Stimulated activated CD4-positive, alpha-beta T cell treated with anti-CD3 and anti-CD28 coated beads, Interleukin-2, amount 100 ng/mL, for 4 hours (primary cell): ENCODE measurements at places on chromosomes 3 and 15.

DNA sequence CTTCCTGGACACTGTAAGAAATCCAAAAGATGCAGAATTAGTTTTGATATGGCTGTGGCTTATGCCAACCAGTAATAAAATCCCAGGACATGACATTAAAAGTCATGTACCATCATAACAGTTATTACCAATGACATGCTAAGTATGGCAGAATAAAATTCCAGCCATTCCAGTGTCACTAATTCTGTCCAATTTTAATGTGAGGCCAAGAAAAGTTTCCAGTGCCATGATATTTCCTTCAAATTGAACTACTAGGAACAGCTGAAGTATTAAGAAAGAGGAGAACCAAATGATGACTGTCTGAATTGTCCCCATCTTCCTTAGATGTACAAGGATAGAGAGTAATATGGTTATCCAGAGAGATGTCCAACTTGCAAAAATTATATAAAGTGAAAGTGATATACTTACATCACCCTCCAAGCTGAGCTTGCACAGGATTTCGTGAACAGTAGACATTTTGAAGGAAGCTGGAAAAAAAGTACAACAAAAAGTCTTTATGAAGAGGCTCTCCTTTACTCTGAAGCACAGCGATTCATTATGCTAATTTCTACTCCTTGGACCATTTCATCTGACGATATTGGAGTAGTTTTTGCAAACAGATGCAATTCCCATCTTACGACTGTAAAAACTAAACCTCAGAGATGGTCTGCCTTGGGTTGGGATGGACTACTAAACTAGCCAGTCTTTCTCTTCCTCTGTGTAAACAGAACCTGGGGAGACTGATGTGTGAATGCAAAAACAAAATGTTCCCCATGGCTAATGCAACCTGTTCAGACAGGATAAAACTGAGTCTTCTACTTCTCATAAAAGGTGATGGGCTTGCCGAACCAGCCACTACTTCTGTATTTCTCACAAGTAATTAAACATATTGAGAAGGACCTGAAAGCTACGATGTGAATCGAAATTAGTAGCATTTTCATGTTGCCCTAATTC lies 11.9 kb downstream of the ANXA2 start:
- no peak for DNase-seq

- DNase-seq: no peak
These were observed 145.1 kb downstream of the SEMA6D start for GRCh38 chr15:47862402-47862801.

GRCh38 chr15:55088207-55088606 lies 108.5 kb downstream of the RSL24D1 start:
- DNase-seq: no peak

DNA sequence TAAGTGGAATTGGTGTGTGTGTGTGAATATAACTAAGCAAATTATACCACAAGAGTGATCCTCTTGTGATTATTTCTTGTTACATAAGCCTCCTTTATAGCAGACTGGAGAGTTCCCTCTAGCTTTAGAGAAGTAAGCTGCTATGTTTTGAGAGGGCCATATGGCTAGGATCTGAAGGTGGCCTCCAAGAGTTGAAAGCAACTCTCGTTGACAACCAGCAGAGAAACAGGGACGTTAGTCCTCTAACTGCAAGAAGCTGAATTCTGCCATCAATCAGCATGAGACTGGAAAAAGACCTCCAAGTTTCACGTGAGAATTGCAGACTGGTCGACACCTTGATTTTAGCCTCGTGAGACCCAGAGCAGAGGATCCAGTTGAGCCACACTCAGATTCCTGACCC lies 278.5 kb upstream of the ZNF717 start:
- no peak for DNase-seq

DNA sequence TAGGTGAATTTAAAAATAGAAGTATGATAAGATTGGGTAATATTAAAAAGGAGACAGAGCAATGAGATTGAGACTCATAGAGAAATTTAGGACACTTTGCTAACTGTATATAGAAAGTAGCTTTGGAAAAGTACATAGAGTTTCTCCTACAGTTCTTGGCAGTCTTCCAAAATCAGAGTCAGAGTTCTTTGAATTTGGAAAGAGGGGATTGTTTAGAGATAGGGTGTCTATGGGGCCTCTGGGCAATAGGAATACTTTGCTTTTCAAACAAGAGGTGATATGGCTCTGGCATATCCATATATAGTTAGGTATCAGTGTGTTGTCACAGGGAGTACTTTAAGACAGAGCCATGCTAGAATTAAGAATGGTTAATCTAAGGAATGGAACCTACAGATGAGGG lies 477.1 kb upstream of the KCNMB2 start:
- no peak for DNase-seq

- no peak for DNase-seq
These were observed 2.1 kb downstream of the TRA2B start for GRCh38 chr3:185935465-185936272.

DNA sequence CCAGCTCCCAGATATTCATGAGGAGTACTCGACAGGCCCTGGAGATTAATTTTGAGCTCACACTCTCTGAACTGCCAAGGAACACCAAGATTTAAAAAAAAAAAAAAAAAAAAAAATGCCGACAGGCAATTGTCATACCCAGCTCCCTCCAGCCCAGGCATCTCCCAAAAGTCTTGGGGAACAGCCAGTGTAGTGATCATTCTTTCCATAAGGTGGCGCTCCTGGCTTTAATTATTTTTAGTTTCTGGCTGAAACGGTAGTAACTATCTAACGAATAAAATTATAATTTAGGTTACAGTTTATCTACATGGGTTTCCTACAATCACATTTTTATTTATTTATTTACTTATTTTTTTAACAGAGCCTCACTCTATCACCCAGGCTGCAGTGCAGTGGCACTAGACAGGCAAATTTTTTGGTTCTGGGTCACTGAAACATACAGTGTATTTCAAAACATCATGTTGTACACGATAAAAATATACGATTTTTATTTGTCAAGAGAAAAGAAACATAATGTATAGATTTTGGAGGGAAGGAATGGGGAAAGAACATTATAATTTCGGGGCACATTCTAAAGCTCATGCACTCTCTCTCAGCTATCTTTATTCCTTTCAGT lies 157.3 kb downstream of the ADAMTS9 start:
- DNase-seq: no peak

DNA sequence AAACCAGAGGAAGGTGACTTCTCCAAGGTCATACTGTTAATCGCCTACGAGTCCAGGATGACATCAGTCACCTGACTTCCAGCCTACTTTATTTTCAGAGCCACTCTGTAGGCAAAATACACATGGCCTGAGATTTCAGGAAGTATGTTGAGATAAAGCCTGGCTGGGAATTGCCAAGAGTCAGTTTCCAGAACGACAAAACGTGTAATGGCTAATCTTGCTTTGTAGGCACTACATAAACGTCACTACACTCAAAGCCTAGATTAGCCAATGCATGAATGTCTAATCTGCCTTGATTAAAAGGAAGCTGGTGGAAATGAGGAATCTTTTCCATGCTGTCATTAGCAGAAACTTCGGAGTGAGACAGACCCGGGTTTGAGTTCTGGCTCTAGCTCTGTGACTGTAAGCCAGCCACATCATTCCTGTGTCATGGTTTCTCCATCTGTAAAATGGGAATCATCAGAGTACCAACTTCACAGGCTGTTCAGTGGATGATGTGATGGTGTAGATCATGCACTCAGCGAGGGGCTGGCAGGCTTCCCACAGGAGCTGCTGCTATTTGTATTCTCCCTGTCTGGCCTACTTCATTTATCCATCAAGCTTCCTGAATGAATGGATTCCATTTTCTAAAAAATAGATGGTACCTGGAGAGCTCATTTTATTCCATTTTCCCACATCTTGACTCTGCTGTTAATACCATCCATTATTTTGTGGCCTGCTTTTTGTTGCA lies 241.9 kb downstream of the XXYLT1 start:
- DNase-seq: no peak

GRCh38 chr3:189688262-189688661 lies 57.1 kb downstream of the TP63 start:
- no peak for DNase-seq

- no peak for DNase-seq
These were observed 57.0 kb upstream of the MCTP2 start for GRCh38 chr15:94174399-94174802.

GRCh38 chr3:41198526-41198925 lies 779 bp upstream of the CTNNB1 start:
- DNase-seq: no peak

DNA sequence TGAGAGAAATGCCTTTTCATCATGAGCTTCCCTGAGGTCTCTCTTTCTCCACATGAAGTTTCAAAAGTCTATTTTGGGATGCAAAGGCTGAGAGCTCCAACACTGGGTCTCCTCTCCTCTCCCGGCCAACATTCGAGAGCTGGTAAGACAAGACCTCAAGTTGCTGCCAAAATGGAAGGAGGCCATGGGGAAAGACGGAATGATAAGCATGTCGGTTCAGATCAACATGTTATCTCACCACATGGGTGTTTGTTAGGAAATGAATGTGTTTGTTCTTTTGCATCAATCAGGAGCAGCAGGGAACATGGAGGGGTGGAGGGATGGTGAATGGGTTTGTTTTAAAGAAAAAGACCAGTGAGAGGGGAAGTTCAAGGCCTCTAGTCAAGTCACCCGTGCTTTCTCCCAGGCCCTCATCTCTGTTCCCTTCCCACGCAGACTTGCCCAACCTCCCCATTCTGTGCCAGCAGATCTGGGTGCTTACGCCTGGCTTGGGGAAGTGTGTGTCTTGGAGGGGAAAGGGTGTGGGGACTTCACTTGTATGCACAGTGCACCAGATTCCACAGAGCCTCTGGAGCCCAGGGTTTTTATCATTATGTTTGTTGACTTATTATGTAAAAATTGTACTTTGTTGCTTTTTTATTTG lies 23.5 kb upstream of the ATP10A start:
- DNase-seq: no peak

DNA sequence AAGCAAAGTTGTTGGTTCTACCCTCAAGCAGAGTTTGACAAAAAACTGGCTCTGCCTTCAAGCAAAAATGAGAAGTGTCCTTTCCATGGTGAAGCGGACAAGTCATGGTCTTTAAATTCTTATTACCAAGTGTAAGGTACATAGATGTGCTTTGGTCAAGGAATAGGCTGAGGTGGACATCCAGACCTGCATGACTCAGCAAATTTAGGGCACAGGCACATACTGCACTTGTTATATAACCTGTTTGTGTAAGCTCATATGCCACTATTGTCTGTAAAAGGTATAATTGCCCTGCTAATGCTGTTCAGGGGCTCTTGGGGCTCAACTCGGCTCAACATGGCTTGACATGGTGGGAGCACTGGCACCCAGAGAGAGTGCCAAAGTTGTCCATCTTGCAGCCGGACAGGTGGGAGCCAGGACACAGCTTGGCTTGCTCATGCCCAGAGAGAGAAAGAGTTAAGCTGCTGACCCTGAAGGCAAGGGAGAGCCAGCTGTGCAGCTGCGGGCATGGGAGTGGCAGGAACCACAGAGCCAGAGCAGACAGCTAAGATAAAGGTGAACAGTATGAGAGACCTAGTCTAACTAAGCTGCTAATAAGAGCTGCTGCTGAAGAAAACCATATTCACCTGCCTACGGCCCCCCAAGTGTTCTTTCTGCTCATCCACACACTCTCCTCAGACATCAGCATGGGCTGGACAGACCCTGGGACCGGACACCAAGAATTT lies 17.7 kb downstream of the MCCC1 start:
- DNase-seq: no peak

DNA sequence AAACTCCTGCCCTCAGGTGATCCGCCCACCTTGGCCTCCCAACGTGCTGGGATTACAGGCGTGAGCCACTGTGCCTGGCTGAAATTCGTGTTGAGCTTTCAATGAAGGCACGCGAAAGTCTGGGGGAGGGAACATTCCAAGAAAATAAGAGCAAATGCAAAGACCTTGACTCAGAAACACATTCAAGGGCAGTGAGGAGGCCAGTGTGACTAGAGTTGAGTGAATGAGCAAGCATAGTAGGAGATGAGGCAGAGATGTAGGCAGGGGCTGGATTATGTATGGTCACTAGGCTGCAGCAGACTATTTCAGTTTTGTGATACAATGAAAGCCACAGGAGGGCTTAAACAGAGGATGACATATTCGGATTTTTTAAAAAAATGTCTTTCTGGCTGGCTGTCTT lies 67.0 kb downstream of the SCN11A start:
- DNase-seq: no peak

GRCh38 chr3:12644331-12644937 lies 19.5 kb downstream of the RAF1 start:
- DNase-seq: no peak
